ENCODE measurements at places on chromosomes 2 and 18.

GRCh38 chr2:45543257-45543656 lies 67.8 kb downstream of the SRBD1 start:
- DNase-seq: no peak

GRCh38 chr2:25339211-25339674 lies 2.5 kb downstream of the DNMT3A start:
- DNase-seq: no peak

- peak; percentile 98 for DNase-seq
These were observed 39.8 kb downstream of the WDR33 start for GRCh38 chr2:127770973-127771735.

- DNase-seq: peak; percentile 15
These were observed 239.4 kb downstream of the KLHL29 start for GRCh38 chr2:23624378-23624777.

DNA sequence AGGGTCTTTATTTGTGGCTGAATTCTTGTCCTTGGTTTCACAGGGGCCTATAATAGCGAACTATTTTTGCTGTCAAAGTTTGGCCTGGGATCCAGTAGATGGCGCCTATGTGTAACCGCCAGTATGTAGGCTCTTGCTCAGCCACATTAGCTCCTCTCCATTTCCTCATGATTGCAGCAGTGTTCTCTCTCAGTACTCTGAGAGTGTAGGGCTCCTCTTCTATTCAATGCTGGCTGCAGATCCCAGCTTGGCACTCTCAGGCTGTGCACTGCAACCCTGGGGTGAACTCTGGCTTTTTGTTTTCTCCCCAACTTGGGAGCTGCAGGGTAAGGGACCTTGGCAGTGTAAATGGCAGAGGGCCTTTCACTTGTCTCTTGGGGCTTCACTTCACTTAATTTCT lies 344.6 kb upstream of the CHAC2 start:
- DNase-seq: peak; percentile 53

- no peak for DNase-seq
These were observed 67.7 kb upstream of the OSR1 start for GRCh38 chr2:19426144-19426543.

DNA sequence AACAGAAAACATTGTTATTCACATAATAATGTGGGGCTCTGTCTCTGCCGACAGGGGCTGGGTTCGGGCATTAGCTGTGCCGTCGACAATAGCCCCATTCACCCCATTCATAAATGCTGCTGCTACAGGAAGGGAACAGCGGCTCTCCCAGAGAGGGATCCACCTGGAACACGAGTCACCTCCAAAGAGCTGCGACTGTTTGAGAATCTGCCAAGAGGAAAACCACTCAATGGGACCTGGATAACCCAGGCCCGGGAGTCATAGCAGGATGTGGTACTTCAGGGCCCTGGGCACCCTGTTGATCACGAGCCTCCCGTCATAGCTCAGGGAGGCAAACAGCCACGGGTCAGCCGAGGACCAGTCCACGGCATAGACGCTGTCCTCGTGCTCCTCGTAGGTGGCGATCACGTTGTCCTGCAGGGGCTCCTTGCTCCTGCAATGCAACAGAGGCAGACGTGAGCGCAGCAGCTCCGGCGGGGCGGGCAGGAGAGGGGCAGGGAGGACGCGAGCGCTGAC lies 188.5 kb downstream of the EIPR1 start:
- no peak for DNase-seq

DNA sequence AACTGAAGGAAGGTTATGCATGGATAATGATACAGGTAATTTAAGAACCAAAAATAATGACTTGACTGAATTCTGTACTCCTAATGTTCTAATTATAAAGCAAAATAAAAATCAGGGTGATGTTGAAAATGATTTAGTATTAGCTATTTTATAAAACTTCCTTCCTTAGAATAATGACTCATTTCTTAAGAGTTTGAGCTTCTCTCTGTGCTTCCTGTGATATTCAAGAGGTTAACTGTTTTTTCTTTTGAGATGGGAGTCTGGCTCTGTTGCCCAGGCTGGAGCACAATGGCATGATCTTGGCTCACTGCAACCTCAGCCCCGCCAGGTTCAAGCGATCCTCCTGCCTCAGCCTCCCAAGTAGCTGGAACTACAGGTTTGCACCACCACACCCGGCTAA lies 14.8 kb downstream of the HADHA start:
- no peak for DNase-seq

DNA sequence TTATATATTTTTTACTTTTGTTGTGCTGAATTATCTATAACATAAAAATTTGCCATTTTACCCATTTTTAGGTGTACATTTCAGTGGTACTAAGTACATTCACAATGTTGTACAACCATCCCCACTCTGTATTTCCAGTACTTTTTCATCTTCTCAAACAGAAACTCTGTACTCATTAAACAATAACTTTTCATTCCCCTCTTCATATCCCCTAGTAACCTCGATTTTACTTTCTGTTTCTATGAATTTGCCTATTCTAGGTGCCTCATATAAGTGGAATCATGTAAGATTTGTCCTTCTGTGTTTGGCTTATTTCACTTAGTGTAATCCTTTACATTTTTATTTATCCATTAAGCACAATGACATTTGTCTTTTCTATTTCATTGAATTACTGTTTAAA lies 51.3 kb downstream of the GTF2A1L start:
- no peak for DNase-seq

- DNase-seq: no peak
These were observed 39.0 kb downstream of the ANXA4 start for GRCh38 chr2:69780921-69781320.

- peak; percentile 100 for DNase-seq
These were observed at the start of gene EIF2AK3 for GRCh38 chr2:88627055-88627855. Gene EIF2AK3, minus strand, starts transcription at chr2:88627464. Its CDS starts 190 bp downstream, at chr2:88627274.

GRCh38 chr2:11500702-11501303 lies 33.0 kb upstream of the GREB1 start:
- DNase-seq: no peak

GRCh38 chr2:25170888-25171287 lies 2.5 kb upstream of the POMC start:
- no peak for DNase-seq

GRCh38 chr2:236102971-236103370 lies 65.2 kb downstream of the GBX2 start:
- no peak for DNase-seq

GRCh38 chr2:48910961-48911360 lies 155.4 kb upstream of the LHCGR start:
- peak; percentile 2 for DNase-seq

DNA sequence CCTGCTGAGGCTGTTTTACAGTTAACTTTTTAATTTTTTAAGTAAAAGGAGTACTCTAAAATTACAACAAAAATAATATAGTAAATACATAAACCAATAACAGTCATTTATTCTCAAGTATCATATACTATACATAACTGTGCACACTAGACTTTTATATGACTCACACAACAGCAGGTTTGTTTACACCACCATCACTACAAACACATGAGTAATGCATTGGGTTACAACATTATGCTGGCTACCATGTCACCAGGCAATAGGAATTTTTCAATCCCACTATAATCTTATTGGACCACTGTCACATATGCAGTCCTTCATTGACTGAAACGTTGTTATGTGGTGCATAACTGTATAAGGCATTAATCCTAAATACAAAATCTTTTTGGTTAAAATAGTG lies 42.5 kb downstream of the RASGRP3 start:
- peak; percentile 70 for DNase-seq

DNA sequence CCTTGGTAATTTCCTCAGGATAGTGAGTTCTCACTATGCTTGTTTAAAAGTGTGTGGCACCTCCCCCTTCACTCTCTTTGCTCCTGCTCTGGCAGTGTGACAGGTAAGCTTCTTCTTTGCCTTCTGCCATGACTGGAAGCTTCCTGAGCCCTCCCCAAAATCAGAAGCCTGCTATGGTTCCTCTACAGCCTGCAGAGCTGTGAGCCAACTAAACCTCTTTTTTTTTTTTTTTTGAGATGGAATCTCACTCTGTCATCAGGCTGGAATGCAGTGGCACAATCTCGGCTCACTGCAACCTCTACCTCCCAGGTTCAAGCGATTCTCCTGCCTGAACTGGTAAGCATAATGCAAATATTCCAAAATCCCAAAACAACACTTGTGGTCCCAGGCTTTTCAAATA lies 80.0 kb downstream of the SOWAHC start:
- DNase-seq: peak; percentile 31

GRCh38 chr2:29307519-29307918 lies 192.3 kb downstream of the CLIP4 start:
- DNase-seq: no peak

- DNase-seq: peak; percentile 39
These were observed 201.5 kb upstream of the BOD1L2 start for GRCh38 chr18:56945171-56946083.

DNA sequence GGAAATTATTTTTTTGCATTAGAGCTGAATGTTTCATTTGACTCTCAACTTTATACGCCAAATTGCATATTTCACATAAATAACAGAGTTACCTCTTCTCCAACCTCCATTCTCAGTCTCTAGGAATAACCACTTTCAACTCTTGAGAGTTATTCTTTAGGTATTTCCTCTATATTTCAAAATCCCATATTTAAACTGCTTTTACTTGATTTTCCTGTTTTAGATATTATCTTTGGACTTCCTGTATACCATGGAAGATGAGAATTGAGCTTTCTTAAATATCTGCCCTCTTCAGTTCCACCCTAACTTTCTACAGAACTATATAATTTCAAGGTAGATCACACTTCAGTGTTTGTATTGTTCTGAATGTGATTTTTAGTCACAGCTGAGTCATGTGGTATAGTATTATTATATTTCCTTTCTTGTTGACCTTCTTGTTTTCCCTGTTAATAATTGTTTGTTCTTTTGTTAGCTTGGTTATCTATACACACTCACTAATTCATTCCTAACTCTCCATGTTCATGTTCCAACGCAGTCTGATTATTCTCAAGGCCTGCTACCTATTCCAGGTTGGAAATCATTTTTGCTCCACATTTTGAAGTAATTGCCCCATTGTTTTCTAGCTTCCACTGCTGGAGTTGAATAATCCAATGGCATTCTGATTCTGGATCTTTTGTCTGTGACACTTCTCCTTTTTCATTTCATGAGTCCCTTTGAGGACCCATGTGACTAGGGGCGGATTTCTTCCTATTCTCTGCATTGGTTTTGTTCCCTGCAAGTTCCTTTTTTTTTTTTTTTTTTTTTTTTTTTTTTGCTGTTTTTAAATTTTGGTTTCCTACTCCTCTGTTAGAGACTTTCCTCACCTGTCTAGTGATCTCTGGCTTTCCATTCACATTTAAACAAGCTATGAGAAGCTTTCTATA lies 156.8 kb upstream of the RBMS1 start:
- DNase-seq: no peak

- DNase-seq: peak; percentile 89
These were observed 315.2 kb upstream of the ZEB2 start for GRCh38 chr2:144834998-144835633.

- DNase-seq: peak; percentile 16
These were observed 89.4 kb upstream of the FHL2 start for GRCh38 chr2:105488285-105488684.

- no peak for DNase-seq
These were observed 1.1 kb upstream of the SALL3 start for GRCh38 chr18:78978349-78979055.

- peak; percentile 43 for DNase-seq
These were observed 26.5 kb upstream of the CREB1 start for GRCh38 chr2:207503234-207503633.

- peak; percentile 31 for DNase-seq
These were observed 238.5 kb upstream of the FBXO11 start for GRCh38 chr2:48144777-48145176.

DNA sequence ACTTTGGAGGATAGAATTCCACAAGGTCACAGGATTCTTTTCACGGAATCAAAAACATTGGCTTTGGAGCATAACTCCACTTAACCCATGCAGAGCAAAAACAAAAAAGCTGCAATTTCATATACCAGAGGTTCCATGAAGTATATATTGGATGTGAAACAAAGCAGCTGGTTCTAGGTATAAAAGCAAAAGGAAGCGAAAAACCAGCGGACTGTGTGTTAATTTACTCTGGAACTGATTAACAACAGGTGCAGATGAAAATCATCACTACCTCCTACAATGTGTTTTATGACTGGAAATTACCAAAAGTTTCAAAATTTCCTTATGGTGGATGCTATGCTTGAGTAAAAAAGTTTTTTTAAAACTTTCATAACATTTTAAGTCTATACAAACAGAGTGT lies 54.4 kb upstream of the LINC00305 start:
- no peak for DNase-seq

Measured in iris pigment epithelial cell (primary cell).